ENCODE measurements at places on chromosomes 16 and 17.

DNA sequence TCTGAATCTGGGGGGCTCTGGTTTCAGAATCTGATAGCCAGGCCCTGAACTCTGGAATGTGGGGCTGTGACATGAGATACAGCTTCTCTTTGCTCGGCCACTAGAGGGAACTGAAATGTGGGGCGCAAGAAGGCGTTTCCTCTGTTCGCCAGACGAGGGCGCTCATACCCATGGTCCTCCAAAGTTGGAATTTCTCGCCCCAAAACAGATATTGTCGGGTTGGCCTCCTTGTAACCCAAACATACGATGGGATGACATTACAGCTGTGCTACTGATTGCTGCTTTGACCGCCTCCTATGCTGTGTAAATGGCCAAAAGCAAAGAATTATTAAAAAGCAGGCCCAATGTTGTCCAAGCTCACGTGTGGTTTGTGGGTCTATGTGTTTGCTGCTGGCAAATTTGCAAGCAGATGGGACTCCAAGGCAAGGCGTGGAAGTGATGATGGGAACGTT, 13.1 kb upstream of the MSI2 start:
- peak; percentile 77 for DNase-seq

DNA sequence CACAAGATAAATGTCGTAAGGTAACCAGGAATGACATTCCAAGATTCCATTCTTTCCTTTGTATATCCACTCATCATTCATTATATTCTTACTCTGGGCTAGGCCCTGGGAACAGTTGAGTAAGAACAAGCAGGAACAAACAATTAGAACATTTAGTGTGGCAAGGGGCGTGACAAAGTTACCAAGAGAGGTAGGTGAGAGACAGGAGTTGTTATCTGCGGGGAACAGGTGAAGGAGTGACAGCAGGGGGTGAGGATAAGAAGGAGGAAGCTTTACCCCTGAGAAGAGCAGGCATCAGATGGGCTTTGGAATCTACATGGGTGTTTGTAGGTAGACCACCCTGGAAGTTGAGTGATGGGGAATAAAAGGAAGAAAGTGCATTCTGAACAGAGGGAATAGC, 568.9 kb downstream of the WWOX start:
- no peak for DNase-seq

GRCh38 chr17:75480281-75480680, 23.8 kb downstream of the TMEM94 start:
- no peak for DNase-seq

DNA sequence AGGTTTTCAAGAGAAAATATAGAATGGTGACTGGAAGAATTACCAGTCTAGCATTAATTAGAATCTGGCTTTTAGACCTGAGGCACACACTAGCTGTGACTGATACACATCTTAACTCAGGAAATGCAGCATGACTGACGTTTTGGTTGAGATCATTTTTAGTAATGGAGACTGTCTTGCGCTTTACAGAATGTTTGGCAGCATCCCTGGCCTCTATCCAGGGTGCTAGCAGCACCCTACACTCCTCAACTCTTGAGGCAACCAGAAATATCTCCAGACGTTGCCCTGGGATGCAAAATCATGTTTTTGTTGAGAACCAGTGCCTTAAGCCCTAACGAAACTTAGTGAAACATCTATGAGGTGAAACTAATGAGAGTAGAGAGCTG, 109.0 kb downstream of the HS3ST3A1 start:
- no peak for DNase-seq

GRCh38 chr16:27920391-27920891, 143.1 kb downstream of the GSG1L start:
- no peak for DNase-seq

GRCh38 chr17:40598619-40599467, 33.6 kb upstream of the CCR7 start:
- DNase-seq: peak; percentile 90

GRCh38 chr17:80327518-80327917, 66.9 kb downstream of the RNF213 start:
- no peak for DNase-seq

- DNase-seq: no peak
Measured at GRCh38 chr17:18944646-18945045, 7.3 kb upstream of the SLC5A10 start.

- DNase-seq: no peak
Measured at GRCh38 chr17:10743316-10744009, 13.6 kb upstream of the TMEM220 start.

- DNase-seq: no peak
Measured at GRCh38 chr17:35726127-35726952, 5.1 kb upstream of the RASL10B start.

DNA sequence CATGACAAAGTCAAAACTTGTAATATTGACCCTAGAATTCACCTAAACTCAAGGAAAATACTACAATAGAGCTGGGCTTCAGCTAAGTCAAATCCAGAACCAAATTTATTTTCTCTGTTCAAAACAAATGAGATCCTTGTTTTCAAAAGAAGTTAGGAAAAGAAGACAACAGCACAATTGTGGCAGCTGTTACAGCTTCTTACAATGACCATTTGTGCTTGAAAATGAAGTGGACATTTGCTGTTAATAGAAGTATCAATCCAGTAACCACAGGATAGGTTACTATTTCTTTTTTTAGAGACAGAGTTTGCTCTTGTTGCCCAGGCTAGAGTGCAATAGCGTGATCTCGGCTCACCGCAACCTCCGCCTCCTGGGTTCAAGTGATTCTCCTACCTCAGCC, 44.4 kb downstream of the APPBP2 start:
- no peak for DNase-seq

Measured in CD4-positive, alpha-beta T cell treated with Interleukin-21 for 1 hour (primary cell).